T-helper 22 cell (primary cell): ENCODE measurements at places on chromosomes 16 and 17.

DNA sequence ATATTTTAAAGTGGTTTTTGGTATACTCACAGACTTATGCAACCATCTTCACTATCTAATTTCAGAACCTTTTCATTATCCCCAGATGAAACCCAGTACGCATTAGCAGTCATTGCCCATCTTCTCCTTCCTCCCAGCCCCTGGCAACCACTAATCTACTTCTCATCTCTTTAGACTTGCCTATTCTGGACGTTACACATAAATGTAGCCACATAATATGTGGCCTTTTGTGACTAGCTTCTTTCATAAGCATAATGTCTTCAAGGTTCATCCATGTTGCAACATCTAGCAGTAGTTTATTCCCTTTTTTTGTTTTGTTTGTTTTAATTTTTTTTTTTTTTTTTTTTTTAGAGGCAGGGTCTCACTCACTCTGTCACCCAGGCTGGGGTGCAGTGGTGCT, 28.5 kb upstream of the C17orf107 start:
- DNase-seq: no peak

DNA sequence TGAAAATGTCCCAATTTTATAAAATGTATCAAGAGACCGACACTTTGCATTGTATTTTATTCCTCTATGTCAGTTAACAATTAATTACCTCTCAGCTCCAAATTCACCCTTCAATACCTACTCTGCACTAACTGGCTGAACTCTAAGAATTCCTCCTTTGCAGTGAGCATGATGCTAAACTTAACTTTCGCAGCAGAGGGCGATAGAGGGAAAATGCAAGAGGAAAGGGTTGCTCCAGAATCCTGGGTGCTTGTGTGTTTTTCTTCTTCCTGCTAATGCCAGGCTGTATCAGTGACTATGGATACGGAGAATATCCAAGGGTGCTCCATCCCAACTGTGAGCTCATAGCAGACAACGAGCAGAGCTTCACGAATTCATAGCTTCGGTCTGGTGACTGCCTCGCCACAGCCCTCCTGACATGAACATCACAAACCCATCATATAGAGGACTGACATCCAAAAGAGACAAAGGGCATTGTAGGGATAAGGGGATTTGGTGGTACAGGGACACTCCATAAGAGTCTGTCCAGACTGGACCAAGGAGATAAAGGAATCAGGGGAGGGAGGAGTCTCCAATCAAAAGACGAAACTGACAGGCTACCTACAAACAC, 172.9 kb downstream of the STX8 start:
- no peak for DNase-seq

DNA sequence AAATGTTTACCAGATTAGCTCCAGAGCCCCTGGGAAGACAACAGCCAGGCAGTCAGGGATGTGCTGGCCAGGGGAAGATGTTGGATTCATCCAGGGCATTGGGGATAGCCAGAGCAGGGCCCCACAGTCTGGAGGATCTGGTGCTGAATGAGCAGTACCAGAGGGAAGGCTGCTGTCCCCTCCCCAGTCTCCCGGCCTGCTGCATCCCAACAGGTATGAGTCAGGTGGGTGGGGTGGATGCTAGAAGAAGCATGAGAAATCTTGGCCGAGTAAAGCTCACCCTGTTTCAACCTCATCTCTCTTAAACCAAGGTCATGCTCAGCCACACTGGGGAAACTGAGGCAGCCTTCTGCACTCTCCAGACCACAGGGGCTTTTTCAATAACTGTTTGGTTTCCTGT, 71.9 kb upstream of the SEC14L1 start:
- DNase-seq: no peak

DNA sequence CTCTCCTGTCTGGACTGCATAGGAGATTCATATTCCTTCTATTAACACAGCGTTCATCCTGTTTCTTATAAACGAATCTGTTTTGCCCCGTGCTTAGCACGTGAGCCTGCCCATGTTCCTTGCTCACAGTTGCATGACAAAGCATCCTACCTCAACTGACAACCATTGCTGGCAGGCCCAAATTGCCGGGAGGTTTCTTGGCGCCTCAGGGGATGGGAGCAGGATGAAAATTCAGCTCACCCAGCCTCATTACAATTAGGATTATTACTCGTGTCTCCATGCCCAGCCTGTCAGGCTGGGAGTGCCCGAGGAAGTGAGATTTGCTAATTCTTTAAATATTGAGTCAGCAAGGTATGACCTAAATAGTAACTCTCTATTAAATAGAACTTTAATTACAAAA, 36.7 kb upstream of the HELZ start:
- no peak for DNase-seq

DNA sequence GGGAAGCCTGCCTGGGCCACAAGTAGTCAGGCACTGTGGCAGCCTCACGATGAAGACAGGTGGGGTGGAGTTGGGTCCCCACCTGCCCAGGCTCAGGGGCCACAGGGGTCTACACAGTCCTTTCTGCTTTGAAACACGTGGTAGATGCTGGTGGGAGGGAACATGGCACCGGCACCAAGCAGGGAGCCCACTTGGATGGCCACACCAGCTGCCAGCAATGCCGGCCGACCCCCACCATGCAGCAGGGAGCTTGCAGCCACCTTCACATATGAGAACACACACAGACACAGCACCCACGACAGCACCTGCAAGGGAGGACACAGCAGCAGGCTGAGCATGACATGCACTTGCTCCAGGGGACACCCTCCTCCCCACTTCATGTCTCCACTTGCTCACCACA, 2.4 kb downstream of the SLC52A1 start:
- DNase-seq: no peak
